ENCODE measurements at places on chromosomes 16 and 17.

GRCh38 chr16:23353440-23353839 is 51.3 kb downstream of the SCNN1B start:
- DNase-seq = no peak

GRCh38 chr16:68090533-68090932 is 5.4 kb downstream of the NFATC3 start:
- DNase-seq = no peak

DNA sequence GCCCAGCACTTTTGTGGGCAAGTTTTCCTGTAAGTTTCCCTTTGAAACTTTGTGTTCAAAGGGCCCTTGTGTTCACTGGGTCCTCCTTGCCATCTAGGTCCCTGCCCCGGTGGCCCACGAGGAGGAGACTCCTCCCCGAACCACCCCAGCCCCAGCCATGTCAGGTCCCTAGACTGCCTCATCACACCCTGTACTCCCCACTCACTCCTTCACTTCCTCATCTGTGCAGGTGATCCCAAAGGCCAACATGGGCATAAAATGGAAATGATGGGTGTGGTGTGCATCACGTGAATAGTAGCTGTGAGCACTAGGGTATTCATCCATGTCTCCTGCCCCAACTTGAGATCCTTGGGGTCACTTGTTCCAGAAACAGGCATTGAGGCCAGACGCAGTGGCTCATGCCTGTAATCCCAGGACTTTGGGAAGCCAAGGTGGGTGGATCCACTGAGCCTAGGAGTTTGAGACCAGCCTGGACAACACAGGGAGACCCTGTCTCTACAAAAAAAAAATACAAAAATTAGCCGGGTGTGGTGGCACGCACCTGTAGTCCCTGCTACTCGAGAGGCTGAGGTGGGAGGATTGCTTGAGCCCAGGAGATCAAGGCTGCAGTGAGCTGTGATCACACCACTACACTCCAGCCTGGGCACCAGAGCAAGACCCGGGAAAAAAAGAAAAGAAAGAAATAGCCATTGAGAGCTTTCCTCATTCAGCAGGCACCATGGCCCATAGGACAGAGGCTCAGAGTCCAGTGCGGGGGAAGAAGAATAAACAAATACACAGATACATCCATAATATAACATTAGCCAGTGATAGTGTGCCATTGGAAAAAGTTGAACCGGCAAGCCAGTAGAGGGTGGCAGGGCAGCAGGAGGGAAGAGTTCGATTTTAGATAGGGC is 74.5 kb downstream of the KATNIP start:
- no peak for DNase-seq

GRCh38 chr16:1182950-1183907 is 30.3 kb downstream of the CACNA1H start:
- no peak for DNase-seq

All from foreskin melanocyte (primary cell).